ENCODE measurements at places on chromosomes 12 and 14. TPM values are rescaled to one million over a fixed set of nuclear protein-coding genes. Genes with fewer than 3 reads are reported as not detected.

Gene AQP6
- total RNA-seq, result not detected

Gene KRT1
- not detected for total RNA-seq

Gene C12orf50
- total RNA-seq, result not detected

Gene NUP107
- total RNA-seq, result 54.5 TPM

Gene LRRC9
- total RNA-seq, result not detected

Gene COX14
- 45.2 TPM for total RNA-seq

Gene ACVRL1
- total RNA-seq, result not detected

Gene PLA2G1B
- not detected for total RNA-seq

Gene GLT8D2
- 2.0 TPM for total RNA-seq

Gene TEAD4
- total RNA-seq, result 33.8 TPM

All from MCF 10A (cell line).